Thymus (tissue), 14 donors: ENCODE measurements at places on chromosomes 3 and 15. TPM values are rescaled to one million over a fixed set of nuclear protein-coding genes. Genes with fewer than 3 reads are reported as not detected.

DNA sequence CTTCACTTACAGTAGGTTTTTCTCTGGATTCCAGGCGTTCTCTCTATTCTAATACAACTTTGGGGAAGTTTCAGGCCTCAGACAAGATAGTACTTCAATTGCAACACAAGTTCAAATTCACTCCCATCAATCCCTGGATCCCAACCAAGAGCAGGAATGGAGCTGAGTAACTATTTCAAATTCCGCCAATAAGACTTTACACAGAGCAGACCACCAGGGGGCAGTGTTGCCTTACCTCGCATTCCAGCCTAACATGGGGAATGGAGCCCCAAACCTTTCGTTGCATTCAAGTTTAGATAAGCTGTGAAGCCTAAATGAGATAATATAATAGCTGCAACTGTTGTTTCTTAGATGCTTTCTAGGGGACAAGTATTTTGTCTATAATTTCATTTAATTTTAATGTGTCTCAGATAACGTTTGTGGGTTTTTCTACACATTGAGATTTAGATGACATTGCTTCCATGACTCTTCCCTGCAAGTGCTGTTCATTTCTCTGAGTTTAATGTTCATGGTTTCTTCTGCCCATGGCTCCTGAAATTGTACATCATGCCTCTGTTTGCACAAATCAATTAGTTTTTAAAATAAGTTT is 186.7 kb downstream of the NSUN3 start:
- DNase-seq: peak; percentile 22

The SLC28A1 gene
- 0.18 TPM for polyA plus RNA-seq

DNA sequence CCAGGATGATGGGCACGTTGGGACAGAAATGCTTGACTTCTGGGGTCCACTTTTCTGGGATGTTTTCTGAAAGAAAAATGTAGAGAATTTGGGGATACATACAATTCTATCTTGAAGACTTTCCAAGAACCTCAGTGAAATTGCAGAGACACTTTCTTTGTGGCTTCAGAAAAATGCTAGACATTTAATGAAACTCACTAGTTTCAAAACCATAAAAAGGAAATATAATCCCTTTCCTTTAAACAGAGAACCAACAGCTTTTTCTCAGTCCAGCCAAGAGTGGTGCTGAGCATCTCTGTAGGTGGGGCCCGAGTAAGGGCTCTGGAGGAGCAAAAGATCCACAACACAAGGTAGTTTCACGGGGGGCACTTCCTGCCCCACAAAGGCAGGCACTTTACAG is 4.4 kb upstream of the GPX1 start:
- DNase-seq: no peak

DNA sequence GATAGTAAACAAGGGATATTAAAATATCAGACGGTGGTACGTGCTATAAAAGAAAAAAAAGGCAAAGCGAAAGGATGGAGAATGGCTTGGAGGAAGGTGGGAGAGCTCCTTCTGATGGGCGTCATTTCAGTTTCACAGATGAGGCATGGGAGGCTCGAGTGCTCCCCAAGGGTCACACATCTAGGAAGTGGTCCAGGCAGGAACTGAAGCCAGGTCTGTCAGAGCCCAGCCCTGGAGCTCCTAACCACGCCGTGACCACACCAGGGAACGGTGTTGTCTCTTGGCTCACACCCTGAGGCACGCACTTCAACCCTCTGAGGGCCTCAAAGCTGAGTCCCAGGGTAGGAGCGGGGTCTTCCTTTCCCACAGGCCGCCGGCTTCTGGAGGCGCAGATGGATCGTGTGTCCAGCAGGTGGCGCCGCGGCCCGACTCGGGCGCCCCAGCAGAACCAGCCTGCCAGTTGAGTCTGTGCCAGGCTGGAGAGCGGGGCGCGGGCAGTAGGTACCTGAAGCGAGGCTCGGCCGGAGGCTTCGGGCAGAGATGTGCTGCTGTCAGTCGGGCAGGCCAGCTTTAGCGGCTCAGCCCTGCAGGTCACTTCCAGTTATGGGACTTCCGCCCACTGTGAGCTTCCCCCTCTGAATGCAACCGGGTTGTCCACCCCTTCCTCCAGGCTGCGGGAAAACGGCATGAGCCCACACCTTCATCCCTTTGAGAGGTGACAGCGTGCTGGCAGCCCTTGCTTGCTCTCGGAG is 68.1 kb downstream of the SLC6A1 start:
- peak; percentile 25 for DNase-seq

- DNase-seq: no peak
Measured at GRCh38 chr3:16033889-16034687, 140.4 kb upstream of the GALNT15 start.

The STIMATE gene
- polyA plus RNA-seq: 7.5 TPM

- DNase-seq: no peak
Measured at GRCh38 chr3:128805772-128806171, 73.6 kb upstream of the ACAD9 start.

DNA sequence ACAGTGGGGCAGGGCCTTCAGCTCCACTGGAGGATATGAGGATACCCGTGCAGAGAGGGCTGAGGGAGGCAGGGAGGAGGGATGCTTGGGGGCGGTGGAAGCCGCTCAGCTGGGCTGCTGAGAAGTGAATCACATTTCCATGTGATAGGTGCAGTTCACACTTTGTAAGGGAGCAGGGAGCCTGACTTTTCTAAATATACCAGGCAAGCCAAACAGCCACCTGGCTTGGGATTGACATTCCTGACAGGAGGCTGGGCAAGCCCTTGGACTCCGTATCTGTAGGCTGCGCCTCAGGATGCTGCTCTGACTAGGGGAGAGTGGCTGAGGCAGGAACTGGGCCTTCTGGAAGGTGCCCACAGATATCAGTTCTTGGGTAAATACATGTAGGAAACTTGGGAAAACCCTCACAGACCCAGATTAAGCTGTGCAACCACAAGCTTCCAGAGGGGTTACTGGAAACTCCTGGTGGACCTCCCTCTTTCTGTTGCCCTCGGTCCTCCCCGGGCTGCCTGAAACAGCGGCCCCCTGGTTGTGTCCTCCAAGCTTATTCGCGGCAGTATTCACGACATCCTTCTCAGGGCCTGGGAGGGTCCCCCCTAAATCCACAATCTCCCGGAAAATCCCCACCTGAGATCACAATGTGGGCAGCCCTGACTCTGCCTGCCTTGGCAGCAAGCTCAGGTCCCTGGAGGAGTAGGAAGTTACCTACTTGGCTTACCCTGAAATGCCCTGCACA is 33.0 kb upstream of the ADCY5 start:
- DNase-seq: no peak

The PLSCR5 gene
- polyA plus RNA-seq: 0.21 TPM

The ROPN1B gene
- 0.21 TPM for polyA plus RNA-seq

- no peak for DNase-seq
Measured at GRCh38 chr3:105649480-105649879, 219.3 kb downstream of the CBLB start.

DNA sequence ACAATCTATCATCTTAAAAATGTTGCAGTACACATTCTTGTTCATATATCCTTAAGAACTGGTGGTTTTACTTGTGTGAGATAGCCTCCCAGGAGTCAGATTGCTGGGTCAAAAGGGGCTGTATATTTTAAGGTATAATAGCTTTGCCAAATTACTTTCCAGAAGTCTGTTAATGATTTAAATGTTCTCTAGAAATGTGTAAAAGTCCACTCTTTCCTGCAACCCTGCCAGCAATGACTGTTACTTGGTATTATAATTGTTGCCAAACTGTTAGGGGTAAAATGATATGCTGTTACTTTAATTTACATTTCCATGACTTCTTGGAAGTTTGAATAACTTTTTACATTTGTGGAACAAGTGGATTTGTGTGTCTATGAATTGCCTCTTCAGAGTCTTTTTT is 170.8 kb downstream of the SLC9A9 start:
- no peak for DNase-seq

GRCh38 chr15:63503739-63504246 is 600 bp upstream of the USP3 start:
- no peak for DNase-seq

DNA sequence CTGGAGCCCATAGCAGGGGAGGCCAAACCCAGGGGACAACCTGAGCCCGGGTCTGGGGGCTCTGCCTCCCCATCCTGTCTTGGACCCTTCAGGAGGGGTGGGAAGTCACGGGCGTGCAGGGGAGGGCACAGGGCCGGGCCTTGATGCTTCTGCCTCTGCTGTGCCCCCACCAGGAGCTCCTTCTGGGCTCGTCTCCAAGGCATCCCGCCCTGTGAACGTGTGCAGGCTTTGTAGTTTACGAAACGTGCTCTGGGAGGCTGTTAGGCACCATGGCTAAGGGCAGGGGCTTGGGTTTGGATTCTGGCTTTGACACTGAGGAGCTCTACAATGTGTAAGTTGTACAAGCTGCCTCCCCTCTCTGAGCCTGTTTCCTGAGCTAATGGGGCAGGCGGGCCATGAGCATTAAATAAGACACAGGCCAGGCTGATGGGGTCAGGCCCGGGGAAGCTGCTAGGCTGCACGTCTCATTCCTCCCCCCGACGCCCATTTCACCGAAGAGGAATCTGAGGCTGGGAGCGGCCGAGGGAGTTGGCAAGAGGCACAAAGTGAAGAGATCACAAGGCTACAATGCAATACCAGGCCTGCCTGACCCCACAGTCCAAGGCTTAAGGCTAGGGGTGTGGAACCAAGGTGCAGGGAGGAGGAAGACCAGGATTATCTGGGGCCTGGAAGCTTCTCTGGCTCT is 19.6 kb downstream of the PLXND1 start:
- no peak for DNase-seq

DNA sequence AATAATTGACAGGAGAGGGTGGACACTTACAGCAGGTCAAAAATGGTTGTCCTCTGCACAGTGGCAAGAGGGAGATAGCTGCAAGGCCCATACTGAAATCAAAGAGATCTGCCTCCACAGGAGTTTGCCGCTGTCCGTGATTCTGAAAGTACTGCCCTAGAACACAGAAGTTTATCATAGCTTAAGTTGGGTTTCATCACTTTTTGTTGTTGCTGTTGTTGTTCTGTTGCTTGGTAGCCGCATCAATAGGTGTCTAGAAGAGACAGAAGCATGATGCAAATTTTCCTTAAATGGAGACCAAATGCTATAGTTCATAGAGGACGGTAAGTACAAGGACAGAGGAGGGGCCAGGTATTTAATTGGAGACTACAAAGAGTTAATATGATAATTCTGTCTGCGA is 120.0 kb upstream of the MRPL3 start:
- DNase-seq: no peak

The MESP2 gene
- polyA plus RNA-seq: 0.16 TPM

DNA sequence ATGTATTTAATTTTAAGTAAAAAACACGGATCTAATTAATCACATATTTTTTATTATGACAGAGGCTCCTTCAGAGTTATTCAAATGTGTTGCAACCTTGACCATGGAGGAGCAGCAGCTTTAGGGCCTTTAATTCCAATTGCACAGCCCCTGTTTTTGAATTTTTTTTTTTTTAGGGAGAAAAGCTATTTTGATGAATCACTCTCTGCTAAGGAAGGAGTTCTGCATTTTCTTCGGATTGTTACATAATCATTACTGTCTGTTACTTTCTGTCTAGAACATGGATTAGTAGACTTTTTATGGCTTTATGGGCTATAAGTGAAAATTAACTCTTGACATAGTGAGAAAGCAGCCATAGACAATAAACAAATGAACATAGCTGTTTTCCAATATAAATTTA is 90.8 kb downstream of the MCTP2 start:
- DNase-seq: no peak

DNA sequence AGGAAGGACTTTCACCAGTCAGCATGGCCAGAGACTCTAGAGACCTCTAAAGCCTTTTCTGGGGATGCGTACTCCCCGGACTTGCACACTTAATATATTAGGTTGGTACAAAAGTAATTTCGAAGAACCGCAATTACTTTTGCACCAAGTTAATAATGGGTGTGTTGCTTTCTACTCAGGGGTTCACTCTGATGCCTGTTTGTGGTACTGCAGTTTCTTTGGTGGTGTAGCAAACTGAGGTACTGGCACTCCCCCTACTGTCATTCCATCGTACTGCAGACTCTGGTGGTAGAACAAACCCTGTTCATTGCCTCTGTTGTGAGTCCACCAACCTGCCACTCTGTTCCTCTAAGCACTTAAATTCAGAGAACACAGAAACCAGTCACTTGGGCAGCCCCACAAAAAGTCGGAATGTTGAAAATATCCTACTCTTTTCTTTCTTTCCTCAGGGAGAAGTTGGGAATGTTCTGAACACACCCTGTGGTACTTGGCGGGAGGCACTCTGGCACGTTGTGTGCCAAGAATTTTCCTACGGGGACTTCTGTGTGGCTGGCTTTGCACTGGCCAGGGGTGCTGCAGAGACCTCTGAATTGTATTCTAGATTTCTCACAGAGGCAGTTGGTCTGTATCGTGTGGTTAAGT is 46.3 kb downstream of the GABRG3 start:
- DNase-seq: peak; percentile 48

DNA sequence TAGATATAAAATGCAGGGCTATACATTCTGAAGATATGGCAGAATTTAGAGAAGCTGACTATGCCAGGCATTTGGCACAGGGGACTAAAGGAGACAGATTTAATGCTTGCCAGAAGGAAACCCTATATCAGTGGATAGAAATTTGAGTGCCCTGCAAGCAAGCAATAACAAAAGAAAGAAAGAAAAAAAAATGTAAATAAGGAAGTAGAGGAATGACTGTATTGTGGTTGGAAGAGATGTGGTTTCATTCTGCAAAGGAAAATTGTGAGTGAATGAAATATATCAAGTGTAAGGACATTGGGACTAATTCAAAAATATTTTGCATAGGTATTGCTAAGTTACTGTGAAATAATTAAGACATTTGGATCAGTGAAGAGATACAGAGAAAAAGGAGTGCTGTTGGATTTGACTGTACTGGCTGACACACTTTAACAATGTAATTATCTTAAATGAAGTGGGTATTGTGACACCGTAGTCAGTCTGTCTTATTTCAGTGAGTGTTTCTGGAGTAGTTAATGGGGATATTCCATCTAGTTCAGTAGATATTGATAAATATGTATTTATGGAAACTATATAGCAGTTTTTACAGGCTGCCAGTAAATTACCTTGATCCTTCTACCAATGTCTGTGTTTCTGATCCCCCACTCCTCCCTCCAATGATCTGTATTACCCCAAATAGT is 418.2 kb downstream of the CNTN4 start:
- DNase-seq: no peak

DNA sequence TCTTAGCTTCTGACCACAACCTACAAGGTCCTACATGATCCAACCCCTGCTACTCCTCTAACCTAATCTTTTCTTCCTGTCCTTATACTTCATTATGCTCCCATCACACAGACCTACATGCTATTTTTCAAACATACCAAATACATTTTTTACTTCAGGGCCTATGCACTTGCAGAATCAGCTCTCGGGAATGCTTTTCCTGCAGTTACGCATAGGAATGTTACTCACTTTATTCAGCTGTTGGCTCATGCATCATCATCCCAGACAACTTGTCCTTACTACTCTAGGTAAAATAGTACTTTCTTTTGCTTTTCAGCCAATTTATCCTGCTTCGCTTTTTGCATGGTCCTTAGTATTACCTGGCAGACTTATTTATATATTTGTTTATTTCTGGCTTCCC is 105.6 kb downstream of the OXSM start:
- DNase-seq: no peak
